Mesendoderm (in vitro differentiated cells): ENCODE measurements at places on chromosomes 4 and X.

DNA sequence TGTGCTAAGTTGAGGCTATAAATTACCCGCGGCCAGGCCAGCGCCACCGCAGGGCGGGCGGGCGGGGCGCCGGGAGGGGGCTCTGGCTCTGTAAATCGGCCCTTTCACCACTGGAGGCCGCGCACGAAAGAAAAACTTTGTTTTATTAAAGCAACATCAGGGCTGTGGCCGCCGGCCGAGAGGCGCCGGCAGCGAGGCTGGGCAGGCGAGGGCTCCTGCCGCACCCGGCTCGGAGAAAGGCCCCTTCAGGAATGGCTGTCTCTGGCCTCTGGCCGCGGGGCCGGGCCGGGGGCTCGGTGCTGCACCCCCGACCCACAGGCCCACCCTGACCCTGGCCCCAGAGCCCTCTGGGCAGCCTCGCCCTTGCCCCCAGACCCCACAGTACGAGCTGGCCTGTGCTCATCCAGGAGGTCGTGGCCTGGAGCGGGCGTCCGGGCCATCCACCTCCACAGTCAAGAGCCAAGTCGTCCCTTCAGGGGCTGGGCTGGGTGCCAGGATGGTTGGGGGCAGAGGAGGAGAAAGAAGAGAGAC lies 29.5 kb upstream of the FGFR3 start:
- DNase-seq: no peak

- no peak for DNase-seq
Observed at GRCh38 chr4:142278171-142278570, 567.9 kb downstream of the INPP4B start.

DNA sequence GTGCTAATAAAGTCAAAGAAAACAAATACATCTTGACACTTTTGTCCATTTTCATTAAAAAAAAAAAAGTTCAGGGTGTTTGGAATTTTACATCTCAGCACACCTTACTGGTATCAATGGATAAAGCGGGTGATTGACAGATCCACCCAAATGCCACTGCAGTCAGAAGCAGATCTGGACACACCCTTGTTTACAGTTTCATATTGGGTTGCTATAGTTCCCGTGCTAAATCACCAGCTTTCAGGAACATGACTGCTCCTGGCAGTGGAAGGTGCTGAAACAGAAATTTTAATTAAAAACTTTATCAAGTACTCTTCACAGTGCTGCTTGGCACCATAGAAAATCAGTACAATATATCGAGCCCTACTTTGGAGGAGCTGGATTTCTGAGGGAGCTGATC lies 116.3 kb downstream of the STOX2 start:
- no peak for DNase-seq

DNA sequence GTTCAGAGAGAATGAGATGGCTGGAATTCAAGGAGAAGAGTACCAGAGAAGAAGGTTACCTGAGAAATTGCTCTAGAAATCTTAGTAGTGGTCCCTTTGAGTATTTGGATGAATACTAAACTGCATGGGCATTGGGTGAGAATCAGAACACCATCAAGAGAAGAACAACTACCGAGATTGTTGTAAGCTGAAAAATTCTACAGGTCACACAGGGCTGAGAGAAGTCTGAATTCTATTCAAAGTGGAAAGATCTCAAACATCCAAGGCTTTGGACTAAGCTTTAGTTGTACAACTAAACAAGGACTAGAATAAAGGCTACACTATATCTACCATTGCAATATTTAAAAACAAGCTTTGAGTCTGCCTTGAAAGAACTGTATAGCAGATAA lies 40.8 kb downstream of the LRBA start:
- no peak for DNase-seq

DNA sequence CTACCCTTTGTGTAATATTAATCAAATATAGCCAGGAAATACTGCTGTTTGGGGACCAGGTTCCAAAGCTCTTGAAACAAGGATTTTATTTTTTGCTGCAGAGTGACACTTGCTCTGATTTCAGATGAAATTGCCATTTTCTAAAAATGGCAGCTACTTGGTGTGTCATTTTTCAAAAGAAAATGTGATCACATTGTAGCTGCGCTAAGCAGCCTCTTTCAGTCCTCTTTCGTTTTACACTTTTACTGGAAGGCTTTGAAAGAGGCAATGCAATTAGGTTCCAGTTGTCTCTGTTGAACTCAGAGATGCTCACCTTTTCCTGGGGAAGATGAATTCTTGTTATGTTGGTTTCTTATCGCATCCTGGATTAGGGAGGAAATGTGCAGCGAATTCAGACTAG lies 85.1 kb downstream of the CT47B1 start:
- no peak for DNase-seq
